ENCODE measurements at places on chromosomes 1 and 21.

DNA sequence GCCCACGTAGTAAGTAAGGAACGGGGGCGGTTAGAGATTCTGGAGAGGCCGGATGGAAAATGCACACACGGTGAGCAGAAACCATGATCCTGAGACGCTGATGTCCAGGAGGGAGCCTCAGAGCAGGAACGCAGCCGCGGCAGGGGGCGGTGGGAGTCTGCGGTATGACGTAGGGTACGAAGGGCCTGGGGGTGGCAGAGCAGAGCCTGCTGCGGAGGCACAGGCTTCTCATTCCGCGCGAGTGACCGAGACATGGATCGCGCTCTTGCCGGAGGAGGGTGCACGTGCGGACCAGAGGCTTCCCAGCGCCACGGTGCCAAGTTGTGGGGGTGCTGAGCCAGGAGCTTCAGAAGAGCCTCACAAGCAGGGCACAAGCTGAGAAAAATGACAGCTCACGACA is 176.2 kb downstream of the KIF26B start:
- no peak for DNase-seq

DNA sequence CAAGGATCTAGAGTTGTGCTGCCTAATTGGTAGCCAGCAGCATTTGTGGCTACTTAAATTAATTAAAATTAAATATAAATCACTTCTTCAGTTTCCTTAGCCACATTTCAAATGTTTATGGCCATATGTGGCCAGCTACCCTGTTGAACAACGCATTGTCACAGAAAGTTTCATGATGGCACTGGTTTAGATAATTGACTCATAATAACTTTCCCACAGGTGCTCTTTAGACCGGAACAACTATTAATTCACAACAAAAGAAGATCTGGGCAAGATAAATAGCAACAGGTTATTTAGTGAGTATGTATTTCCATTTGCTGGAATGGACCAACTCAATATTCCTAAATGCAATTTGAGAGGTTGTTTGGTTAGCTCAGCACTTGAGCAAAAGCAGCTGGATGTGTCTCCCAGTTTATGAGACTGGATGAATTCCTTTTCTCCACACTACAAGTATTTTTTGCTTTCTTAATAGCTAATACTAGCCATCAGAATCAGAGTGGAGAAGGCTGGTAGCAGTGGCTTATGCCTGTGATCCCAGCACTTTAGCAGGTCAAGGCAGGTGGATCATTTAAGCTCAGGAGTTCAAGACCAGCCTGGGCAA is 3.7 kb upstream of the AMIGO1 start:
- DNase-seq = no peak

DNA sequence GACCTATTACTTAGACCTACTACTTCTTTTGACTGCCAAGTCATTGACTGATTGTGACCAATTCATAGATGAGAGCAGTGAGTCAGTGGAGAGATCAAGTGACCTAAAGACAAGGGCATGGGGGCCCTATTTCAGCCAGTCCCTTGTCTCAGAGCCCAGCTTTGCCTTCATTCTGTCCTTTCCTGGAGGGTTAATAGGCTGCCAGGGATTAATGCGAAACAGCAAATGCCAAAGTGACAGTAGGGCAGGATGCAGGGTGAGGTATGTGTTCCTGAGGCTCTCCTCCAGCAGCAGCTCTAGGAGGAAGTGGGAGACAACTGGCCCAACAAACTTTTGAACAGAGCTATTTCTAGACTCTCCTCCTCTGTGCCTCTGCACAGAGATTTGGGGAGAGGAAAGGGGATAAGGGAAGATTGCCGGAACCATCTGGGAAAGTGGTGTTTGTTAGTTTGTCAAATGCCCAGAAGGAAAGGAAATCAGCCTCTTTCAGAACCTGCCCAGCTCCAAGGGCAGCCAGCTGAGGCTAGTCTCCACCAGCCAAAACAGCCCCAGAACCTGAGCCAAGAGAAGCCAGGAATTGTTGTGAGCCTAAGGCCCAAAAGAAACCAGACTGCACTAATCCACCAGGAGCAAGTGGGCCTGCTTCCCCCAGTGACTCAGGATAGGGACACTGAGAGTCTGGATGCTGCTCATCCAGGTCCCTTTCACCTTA is 4.9 kb upstream of the S100A3 start:
- no peak for DNase-seq

- DNase-seq = no peak
Measured at GRCh38 chr1:30330644-30331043, 392.7 kb downstream of the MATN1 start.

DNA sequence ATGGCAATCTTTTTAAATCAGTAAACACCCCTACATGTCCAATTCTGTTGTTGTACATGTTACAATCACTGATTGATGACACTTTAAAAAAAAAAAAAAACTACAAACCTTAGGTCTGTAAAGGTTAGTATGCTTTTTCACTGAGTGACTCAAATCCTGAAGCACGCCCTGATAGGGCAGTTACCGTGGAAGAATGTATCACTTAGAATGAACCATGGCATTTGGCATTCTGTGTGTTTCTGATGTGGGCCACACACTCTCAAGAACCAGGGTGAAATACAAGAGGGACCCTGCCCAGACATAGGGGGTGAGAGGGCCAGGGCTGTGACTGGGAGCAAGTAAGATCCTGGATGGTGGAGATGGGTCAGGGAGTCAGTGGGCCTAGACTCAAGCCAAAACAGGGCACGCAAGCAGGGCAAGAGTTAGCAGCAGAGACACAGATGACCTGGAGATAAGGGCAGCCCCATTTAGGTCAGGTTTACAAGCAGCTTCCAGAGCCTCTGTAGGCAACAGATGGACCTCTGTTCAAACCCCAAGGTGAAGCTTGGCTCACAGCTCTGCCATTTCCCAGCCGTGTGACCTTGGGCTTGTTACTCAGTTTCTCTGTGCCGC is 47.6 kb upstream of the DMRTB1 start:
- DNase-seq = peak; percentile 33

GRCh38 chr21:33801424-33802405 is 113.9 kb downstream of the ATP5PO start:
- DNase-seq = peak; percentile 82

- DNase-seq = no peak
Measured at GRCh38 chr1:227893300-227893948, 54.3 kb downstream of the WNT9A start.

GRCh38 chr1:166383137-166383536 is 216.3 kb upstream of the FAM78B start:
- DNase-seq = no peak

DNA sequence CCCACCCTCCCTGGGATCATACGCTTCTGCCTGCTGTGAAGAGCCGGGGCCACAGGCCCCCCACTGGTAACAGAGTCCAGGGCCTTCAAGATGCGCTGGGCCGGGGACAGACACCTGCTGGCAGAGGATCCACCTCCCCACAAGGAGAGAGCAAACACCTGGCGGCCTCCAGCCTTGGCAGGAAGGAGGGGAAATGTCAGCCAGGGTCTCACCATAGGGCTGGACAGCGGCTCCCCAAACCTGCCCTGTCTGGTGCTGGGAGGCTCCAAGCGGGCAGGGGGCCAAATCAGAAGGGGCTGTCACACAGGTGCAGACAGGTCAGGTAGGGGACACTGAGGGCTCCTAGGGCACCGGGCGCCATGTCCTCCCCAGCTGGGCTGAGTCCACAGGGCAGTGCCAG is 58.9 kb downstream of the KCNAB2 start:
- no peak for DNase-seq

GRCh38 chr1:212696721-212697331 is 2.8 kb downstream of the BATF3 start:
- no peak for DNase-seq

DNA sequence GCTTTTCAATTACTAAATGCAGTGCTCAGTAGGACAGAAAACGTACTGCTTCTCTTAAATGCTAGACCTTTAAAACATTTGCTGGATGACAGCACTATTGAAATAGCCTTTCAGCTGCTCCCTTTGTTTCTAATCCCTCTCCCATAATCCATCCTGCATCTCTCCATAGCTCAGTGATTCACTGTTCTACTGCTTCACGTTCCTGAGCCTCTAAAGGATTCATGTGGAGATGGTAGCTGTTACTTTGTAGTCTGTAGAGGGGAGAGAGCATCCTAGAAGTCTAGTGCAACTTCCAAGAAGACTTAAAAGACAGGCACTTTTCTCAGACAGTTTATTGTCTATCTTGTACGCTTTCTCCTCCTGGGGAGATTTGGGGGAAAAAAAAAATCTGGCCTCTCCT is 51.4 kb downstream of the LRRC8B start:
- DNase-seq = no peak

- no peak for DNase-seq
Measured at GRCh38 chr1:87279536-87279875, 49.2 kb upstream of the LMO4 start.

DNA sequence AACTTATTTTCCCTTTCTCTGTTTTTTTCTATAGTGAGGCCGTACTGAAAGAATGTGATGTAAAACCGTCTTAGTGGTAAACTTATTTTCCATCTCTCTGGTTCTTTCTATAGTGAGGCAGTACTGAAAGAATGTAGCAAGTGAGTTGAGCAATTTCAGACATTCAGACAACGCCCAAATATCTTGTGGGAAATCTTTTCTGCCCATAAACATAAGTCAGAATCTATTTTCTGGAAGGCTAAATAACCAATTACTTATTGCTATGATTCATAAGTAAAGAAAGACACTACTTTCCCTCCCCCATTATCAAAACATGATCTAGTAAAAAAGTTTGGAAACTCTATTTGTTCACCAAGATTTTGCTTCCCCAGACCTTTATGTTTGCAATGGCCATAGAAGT is 18.8 kb upstream of the SCCPDH start:
- DNase-seq = peak; percentile 98
